ENCODE measurements at places on chromosomes 7 and 10.

- DNase-seq: no peak
These were observed 691.6 kb upstream of the CELF2 start for GRCh38 chr10:10326116-10326515.

DNA sequence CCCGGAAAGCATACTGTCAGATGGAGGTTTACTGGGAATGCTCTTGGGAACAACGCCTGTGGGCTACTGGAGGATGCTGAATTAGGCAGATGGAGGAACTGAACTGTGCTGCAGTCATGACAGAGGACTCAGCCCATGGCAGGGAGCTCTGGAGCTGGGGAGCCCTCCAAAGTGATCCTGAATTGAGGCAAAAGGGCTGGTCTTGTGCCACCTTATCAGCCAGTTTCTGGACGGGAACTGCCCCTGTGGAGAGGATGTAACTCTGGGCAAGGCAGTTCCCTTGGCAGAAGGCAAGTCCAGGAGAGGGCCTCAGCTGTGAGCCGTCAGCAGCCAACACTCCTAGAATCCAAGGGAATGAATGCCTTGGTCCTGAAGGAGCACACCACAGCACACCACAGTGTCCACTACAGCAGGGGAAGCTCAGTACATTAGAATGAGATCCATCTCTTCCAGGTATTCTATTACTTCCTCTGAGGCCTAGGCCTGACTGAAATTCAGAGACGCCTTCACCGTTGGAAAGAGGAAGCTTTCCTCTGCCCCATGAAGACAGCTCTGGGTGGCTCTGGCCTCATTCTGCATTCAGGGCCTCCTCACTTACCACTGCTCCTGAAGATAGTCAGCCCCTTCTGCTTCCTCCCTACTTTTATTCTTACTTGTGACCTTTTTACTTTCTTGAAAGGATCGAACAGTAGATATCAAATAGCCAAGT is 139.6 kb upstream of the GPR26 start:
- no peak for DNase-seq

DNA sequence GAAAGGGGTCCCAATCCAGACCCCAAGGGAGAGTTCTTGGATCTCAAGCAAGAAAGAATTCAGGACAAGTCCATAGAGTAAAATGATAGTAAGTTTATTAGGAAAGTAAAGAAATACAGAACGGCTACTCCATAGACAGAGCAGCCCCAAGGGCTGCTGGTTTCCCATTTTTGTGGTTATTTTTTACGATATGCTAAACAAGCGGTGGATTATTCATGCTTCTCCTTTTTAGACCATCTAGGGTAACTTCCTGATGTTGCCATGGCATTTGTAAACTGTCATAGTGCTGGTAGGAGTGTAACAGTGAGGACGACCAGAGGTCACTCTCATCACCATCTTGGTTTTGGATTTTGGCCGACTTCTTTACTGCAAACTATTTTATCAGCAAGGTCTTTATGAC is 1033.4 kb downstream of the SORCS3 start:
- no peak for DNase-seq

DNA sequence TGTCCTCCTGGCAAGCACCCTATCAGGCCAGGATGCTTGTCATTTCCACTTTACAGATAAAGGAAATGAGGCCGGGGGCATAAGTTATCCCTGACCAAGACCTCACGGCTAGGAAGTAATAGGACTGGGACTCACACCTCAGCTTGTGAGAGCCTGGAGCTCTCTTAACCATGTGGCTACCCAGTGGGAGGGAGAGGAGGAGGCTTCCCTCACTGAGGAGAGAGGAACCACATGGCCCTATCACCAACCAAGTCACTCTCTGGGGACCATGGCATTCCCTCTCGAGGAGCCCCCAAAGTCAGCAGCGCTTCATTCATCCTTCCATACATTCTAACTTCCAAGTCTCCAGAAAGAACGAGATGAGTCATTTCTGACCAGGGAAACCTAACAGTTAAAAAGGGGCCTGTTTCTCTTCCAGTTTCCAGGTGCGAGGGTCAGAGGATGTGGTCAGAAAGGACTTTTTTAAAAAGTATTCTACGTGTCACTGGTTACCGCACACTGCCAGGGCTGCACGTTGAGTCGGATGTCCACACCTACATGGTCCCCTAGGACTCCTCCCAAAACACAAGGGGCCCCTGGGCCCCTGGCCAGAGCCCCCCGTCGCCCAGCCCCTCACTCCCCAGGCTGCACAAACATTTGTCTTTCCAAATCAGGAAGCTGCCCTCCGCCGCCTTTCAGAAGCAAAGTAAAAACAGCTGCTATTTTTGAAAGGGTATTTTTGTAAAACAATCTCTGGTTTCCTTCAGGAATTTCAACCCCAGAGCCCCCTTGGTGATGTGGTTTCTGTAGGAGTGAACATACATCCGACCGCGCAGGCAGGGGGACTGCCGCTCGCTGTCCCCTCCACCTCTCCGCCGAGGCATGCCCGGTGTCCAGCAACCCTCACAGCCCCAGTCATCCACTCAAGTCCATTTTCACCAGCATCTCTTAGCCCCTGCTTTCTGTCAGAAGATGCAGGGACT is 128.2 kb upstream of the CHST15 start:
- DNase-seq: no peak

DNA sequence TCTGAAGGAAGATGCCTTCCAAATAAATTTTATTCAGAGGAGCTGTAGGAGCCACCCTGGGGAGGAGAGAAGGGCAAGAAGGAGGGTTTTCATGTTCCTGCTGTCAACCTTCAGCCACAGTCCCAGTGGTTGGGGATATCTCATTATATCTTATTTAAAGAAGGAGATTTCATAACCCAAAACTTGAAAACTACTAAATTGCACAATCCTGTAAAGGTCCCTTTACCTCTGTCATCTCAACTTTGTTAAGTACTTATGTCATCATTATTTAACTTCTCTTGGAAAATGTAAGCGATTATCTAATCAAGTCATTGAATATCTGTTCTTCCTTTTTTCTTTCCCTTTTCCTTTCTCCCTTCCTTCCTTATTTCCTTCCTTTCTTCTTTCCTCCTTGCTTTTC is 794.5 kb upstream of the IGFBP3 start:
- no peak for DNase-seq

GRCh38 chr10:17062009-17062408 is 67.6 kb downstream of the CUBN start:
- no peak for DNase-seq

- DNase-seq: no peak
These were observed 134.1 kb downstream of the MDFIC start for GRCh38 chr7:115056019-115056418.

DNA sequence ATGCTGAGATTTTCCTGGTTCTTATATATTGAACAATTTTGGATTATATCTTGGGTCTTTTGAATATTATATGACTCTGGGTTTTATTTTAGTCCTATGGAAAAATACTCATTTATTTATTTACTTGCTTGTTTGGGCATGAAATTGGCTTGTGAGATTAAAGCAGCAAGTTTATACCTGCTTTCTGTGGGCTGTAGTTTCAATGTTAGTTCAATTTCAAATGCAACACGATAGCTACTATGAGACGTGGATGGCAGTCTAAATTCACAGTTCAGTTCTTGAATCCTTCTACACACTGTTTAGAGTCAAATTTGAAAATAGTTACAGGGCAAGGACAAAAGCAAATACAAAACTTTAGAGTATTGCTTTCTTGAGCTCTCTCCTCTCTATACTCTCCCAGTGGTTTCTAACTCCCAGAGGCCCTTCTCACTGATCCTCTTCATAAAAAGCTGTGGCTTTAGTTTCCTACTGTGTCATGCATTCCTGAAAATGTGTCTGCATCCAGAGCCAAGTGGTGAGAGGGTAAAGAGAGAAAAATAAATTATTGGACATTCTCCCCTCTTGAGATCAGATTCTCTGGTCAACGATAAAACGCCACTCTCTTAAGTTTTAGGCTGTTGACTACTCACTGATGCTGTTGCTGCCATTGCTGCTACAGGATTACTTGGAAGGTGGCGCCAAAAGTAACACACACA is 34.4 kb downstream of the POLR1F start:
- no peak for DNase-seq

GRCh38 chr10:98411768-98412167 is 3.2 kb downstream of the PYROXD2 start:
- no peak for DNase-seq

- DNase-seq: no peak
These were observed at the start of gene GNAI1 for GRCh38 chr7:80134536-80135308. Gene GNAI1, plus strand, starts transcription at chr7:80134831. Its CDS starts 330 bp downstream, at chr7:80135161.

DNA sequence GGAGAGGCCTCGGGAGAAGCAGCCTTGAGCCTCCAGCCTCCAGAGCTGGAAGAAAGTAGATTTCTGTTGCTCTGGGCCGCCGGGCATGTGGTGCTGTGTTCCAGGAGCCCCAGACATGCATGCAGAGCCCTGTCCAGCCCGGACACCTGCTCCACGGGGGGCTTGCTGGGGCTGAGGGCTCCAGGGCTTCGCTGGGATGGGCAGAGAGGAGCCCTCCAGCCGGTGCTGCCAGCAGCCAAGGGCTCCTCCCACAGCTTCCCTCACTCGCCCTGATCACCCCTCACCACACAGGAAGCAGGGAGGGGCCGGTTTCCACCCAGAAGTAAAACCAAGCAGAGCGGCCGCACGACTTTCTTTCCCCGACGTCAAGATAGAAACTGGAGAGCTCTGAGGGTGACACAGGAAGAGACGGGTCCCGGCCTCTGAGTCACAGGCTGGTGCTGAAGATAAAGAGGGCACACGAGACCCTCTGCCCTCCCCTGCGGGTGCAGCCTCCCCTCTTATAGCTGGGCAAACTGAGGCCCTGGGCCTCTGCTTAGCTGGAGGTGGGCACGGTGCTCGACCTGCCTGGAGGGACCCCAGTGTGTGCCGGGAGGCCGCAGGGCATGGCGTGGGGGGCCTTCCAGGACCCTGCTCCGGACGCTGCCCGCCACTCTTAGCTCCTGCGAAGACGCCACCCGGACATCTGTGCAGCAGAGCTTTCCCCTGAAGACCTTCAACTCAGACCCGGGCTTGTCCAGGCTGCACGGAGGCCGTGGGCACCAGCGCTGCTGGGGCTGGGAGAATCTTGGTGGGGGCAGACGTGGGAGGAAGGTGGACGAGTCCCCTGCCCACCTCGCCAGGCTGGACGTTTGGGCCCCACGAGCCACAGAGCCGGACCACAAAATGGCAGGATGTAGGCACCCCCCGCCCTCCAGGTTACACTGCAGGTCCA is 31.1 kb downstream of the ADAP1 start:
- DNase-seq: peak; percentile 64

DNA sequence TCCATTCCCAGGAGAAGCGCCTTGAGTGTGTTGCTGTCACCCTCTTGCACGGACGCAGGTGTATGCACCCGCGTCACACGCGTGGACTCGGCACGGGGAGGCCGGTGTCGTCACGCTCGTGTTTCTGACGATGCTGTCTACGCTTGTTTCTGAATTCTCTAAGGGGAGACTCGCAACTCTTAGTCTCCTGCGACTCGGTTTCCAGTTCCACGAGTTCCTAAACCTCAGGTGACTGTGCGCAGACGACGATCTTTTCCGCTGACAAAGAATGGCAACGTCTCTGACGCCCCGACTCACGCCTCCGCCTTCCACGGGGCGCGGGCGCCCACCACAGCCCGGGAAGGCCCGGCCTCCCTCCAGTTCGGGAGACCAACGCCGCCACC is 579 bp downstream of the IDI1 start:
- DNase-seq: no peak

- DNase-seq: peak; percentile 13
These were observed 7.1 kb downstream of the CRYGN start for GRCh38 chr7:151432658-151433521.

DNA sequence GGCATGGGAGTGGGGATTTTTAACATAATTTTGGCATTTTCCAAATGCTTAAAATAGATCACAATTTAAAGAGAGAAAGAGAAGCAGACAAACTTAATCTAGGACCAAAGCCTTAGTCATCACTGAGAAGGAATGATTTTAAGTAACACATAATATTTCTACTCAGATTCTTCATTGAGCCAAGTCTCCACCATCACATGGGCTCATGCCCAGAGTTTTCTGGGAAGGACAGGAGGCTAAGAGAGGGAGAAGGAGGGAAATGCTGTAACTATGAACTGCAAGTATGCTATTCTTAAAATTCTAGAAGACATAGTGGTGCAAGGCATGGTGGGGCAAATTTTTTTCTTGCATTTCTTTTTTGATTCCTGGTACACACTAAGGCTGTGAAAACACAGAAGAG is 23.8 kb upstream of the UBE2D1 start:
- no peak for DNase-seq

GRCh38 chr7:105028004-105028403 is 14.0 kb downstream of the KMT2E start:
- no peak for DNase-seq

DNA sequence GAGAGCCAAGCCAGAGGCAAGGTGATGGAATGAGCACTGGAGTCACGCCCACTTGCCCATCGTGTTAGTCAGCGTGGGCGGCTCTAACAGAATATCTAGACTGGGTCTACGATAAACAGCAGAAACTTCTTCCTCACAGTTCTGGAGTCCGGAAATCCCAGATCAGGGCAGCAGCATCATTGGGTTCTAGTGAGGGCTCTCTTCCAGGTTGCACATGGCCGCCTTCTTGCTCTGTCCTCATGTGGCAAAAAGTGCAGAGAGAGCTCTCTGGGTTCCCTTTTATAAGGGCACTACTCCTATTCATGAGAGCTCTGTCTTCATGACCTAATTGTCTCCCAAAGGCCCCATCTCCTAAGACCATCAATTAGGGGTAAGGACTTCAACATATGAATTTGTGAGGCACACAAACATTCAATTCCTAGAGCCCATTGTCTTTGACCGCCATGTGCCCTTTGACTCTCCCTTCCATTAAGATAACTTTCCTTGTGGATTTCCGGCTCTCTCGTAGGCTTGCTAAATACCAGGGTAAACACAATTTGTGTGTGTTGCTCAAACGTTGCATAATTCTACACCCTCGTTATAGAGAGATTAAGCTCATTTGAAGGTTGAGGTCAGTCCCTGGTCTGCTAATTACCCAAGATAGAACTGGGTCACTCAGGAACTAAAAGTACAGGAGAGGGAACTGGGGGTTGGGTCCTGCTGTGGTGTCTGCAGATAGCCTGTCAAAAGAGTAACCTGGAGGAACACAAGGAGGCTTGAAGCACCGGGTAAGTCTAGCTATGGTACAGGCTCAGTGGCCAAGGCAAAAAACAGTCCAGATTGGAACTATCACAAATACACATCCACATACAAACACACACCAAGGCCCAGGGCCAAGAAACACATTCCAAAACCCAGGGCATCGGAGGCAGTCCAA is 28.7 kb upstream of the USP6NL start:
- DNase-seq: no peak

- no peak for DNase-seq
These were observed 20.2 kb upstream of the SMC3 start for GRCh38 chr10:110547139-110547761.

- DNase-seq: no peak
These were observed 739.7 kb downstream of the PARD3 start for GRCh38 chr10:34075254-34075926.

GRCh38 chr7:129247087-129247486 is 22.3 kb downstream of the AHCYL2 start:
- DNase-seq: no peak

GRCh38 chr10:50336140-50336539 is 84.8 kb upstream of the ASAH2 start:
- DNase-seq: no peak

DNA sequence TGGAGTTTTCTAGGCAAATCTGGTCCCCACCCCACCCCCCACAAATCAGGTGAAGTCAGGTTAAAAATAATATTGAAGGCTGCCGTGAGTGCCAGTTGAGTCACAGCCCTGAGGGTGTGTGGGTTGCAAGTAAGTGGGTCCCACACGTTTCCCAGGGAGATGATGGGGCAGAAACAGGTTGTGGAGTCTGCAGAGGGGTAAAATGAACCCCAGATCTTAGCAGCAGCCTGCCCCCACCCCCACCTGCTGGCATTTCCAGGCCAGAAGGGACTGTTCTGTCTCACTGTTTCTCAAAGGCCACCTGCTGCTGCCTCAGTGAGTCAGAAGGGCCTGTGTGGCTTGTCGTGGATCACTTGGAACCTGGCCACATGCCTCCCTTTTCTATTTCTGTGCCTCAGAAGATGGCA is 59.8 kb upstream of the SMNDC1 start:
- DNase-seq: no peak
